ENCODE measurements at places on chromosomes 16 and 17.

- no peak for DNase-seq
These were observed 61.8 kb downstream of the XYLT1 start for GRCh38 chr16:17408955-17409441.

GRCh38 chr16:27768651-27769272 is 218.8 kb downstream of the KATNIP start:
- DNase-seq = peak; percentile 2

DNA sequence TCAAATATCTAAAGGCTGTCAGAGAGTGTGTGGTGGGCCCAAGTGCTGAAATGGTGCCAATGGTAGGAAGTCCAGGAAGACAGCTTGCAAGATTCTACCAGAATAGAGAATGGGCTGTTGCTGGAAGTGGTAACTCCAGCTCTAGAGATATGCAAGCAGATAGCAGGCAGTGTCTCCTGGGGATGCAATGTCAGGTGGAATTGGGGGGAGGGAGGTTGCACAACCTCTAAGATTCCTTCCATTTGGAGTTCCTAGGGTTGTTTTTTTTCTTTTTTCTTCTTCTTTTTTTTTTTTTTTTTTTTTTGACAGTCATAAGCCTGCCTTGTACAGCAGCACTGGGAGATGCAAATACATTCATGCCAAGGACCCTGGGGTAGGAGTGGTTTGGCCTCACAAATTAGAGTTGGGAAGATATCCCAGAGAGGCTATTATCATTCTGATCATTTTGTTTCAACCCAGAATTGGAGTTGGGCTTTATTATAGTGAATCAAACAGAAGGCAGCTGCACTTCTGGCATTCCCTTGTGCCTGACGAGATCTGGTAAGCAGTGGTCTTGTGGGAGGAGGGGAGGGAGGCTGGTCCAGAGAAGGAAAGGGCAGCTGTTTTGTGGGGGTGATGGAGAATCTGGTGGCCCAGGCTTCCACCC is 51.1 kb downstream of the SLC6A2 start:
- DNase-seq = no peak

GRCh38 chr16:26830428-26831127 is 236.1 kb upstream of the C16orf82 start:
- no peak for DNase-seq

- no peak for DNase-seq
These were observed 1.3 kb downstream of the CIITA start for GRCh38 chr16:10878328-10878643.

DNA sequence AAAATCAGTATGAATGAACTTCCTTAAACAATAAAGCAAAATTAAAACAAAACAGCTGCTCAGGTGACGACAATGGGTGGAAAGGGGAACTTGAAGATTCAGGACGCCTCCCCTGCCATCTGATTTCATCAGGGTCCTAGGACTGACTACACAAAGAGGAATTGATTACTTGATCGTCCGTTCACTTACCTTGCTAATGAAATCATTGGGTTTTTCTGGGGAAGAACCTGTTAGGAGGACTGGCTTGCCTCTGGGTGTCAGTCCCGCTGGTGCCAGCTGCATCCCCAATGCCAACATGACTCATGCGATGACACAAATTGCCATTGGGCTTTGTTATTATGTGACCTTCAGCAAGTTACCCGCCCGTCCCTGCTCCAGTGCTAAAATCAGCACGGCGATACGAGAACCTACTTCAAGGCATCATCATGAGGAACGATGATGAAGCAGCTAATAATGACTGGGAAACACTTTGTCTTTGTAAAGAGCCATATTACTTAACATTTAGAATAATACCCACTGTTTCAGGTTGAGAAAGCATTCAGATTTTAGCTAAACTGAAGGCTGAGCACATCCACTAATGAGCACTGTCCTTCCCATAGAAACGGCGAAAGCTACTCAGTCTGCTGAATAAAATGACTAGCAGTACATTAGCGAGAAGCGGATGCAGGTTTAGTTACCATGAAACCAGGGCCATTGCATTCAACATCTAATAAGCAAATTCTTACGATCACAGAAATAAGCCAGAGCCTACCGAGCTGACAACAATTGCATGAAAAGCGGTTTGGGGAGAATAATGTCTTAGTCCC is 139.4 kb downstream of the ZFHX3 start:
- no peak for DNase-seq

DNA sequence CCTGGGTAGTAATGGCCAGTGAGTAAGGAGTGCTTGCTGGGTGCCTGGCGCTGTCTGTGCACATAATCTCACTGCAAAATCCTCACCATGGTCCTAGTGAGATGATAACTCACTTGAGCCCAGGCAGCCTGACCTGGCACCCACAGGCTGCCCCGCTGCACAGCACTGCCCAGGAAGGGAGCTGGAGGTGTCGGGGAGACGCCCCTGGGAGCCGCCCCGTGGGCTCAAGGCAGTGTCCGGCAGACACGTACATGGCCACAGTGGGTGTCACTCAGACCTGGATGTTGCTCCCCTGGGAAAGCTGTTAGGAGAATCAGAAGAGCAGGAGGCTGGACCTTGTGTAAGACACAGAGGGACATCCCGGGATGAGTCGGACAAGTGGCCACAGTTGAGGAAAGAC is 44.2 kb downstream of the BEAN1 start:
- no peak for DNase-seq

DNA sequence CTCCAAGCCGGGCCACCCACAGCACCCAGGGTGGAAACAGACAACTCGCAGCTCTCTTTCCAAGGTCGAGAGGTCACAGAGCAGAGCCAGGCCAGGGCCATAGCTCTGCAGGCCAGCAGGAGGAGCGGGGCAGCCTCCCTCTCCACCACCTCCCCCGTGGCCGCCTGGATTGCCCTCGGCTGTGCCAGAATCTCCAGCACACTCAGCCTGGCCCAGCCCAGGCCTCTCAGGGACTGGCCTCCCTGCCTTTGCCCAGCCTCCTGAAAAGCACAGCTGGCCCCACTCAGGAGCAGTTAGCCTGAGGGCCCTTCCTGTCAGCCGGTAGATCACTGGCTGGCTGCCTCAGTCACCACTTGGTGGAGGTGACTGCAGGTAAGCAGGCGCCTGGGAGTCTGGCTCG is 85.8 kb upstream of the SEC14L1 start:
- no peak for DNase-seq

DNA sequence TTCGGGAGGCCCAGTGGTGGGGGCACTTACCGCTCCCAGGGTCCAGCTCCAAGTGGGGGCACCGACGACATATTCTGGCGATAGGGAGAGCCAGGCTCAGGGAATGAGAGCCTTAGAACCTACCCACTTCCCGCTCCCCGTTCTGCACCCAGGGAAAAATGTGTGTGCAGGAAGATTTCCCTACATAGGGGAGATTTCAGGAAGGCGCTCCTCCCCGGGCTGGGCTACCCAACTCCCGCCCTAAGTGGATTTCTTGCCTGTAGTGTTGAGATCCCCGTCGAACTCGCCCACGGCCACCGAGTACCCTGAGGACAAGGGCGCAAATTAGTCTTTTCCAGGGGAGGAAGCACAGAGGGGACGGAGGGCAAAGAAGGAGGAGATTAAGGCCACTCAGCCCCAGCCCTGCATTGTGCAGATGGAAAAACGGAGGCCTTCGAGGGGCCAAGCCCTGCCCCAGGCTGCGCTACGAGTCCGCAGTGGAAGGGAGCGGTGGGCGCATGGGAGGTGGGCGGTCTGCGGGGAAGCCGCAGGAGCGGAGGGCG is 5.1 kb downstream of the ITGA2B start:
- DNase-seq = no peak

DNA sequence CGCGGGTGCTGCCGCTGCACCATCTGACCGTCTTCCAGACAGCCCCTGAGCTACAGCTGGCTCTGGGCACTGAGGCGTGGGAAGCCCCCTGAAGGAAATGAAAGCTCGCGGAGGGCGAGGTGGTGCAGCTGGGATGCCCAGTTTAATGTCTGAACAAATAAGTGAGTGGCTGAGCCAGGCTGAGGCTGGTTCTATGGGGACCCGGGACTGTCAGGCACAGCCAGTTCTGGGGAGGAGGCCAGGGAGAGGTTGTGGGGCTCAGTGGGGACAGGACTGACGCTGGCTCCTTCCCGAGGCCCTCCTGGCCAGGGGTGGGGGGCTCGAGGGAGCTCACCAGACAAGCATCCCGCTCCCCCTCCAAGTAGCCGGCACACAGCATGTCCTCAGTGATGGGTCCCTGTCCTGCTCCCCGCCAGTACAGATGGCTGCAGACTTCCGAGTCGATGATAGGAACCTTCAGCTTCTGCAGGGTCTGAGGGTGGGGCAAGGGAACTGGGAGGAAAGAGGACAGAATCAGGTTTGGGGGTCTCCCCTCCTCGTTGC is 4.4 kb downstream of the PRSS22 start:
- no peak for DNase-seq

DNA sequence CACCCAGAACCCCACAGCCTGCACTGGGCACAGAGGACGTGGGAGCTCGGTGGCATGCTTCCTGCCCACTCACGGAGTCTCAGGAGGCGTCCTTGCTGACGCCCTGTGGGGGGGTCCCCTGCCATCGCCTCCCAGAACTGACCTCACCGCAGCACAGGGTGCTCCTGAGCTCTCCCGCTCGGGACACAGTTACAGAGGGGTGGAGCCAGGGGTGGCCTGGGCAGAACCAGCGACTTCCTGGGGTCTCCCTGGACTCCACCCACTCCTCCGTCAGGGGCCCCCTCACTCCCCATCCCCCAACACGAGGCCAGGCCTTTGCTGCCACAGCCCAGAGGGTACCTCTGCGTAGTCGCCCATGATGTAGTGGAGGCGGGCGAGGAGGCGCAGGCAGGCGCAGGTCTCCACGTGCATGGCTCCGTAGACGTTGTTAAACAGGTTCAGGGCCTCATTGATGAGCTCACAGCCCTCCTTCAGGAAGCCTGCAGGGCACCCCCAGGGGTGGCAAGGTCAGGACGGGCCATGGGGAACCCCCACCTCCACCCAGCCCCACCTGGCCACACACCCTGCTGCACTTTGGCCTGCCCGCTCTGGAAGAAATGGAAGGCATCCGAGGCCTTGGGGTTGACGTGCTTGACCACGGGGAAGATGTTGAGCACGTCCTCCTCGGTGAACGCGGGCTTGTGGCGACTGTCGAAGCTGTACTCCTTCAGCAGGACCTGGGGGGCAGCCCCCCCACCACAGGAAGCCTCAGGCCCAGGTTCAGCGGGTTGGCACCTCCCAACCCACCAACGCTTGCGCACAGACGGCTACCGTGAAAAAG is 17.8 kb downstream of the CLUH start:
- DNase-seq = no peak

DNA sequence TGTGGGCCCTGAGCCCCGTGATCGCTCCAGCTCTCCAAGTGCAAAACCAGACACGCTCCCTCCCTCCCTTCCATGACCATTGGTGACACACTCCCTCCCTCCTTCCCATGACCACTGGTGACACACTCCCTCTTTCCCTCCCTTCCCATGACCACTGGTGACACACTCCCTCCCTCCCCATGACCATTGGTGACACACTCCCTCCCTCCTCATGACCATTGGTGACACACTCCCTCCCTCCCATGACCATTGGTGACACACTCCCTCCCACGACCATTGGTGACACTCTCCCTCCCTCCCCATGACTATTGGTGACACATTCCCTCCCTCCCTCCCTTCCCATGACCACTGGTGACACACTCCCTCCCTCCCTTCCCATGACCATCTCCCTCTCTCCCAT is 56.3 kb downstream of the LMF1 start:
- no peak for DNase-seq

GRCh38 chr17:38703742-38704605 is 1.1 kb upstream of the MLLT6 start:
- peak; percentile 91 for DNase-seq

GRCh38 chr16:89065458-89065822 is 28.2 kb upstream of the ACSF3 start:
- no peak for DNase-seq

DNA sequence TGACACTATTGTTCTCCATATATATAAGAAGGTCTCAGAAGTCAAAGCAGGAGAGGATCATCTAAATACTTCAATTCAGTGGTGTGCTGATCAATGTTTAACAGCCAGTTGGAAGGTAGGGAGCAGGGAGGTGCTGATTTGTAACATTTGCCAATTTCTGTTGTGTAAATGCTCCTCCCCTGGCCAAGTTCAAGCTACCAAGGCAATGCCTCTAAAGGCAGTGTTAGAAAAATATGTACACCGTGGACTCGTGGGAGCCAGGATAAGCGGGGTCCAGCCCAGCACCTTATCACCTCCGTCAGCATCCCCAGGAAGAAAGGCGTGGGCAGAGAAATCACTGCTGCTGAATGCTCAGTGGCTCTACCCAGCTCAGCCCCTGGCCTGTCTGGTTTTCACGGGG is 75.3 kb upstream of the COX10 start:
- no peak for DNase-seq

DNA sequence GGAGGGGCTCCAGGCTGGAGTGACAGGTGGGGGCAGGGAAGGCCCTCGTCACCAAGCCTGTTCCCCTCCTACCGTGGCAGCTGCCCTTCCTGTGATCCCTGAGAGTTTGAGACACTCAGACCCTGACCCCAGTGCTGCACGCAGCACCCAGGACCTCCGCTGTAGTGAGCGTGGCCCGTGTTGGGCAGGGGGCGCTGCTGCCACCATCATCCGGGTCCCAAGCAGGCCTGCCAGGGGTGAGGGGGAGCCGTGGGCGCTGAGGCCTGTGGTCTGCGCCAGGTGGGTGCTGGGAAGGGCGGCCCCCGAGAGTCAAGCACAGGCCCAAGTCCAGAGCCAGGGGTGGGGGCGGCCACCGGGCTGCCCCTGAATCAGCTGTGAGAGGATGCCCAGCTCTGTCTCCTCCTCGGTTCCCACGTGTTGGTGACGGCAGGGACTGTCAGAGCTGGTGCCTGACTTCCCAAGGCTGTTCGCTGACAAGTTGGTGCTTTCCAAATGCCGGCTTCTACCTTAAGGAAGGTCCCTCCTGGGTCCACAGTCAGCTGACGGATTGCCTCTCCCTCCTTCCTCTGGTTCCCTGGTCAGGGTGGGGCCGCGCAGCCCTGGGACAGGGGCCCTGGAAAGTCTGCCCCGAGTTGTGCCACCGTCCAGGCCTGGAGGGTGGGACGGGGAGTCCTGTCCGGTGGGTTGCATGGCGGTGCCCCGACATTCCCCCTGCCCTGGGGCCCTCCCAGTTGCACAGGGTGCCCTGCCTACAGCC is 31.1 kb downstream of the TPSG1 start:
- no peak for DNase-seq

DNA sequence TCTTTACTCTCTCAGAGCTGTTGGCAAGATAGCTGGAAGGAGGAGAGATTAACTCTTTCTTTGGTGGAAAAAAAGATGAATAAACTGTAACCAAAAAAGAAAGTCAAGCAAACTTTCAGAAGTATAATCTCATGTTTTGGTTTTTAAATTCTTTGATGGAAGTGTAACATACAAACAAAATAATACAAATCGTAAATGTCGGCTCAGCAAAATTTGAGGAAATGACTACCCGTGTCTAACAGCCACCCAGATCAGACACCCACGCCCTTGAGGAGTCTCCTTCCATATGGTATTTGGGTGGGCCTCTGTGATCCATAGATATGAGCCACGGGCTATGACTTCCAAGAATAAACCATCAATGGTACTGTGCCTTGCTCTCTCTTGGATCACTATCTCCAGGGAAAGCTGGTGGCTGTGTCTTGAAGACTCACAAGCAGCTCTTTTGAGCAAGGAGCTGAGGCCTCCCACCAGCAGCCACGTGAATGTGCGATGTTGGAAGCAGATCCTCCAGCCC is 9.6 kb upstream of the CD300C start:
- no peak for DNase-seq

- no peak for DNase-seq
These were observed 34.6 kb downstream of the CYTH1 start for GRCh38 chr17:78747488-78747887.

- DNase-seq = no peak
These were observed 477.4 kb upstream of the CCL2 start for GRCh38 chr17:33777674-33778073.
